ENCODE measurements at places on chromosomes 16 and 17.

- peaks cover 89% of the 10 kb centered on the region for H3K27me3 ChIP-seq
- H3K36me3 ChIP-seq: no peaks in the 10 kb centered on the region
- no peak overlapping the region for H3K4me3 ChIP-seq
- ATAC-seq: peak; percentile 45
- no peak overlapping the region for H3K27ac ChIP-seq
Measured at GRCh38 chr17:41212524-41213169, 13.8 kb upstream of the KRTAP9-2 start.

DNA sequence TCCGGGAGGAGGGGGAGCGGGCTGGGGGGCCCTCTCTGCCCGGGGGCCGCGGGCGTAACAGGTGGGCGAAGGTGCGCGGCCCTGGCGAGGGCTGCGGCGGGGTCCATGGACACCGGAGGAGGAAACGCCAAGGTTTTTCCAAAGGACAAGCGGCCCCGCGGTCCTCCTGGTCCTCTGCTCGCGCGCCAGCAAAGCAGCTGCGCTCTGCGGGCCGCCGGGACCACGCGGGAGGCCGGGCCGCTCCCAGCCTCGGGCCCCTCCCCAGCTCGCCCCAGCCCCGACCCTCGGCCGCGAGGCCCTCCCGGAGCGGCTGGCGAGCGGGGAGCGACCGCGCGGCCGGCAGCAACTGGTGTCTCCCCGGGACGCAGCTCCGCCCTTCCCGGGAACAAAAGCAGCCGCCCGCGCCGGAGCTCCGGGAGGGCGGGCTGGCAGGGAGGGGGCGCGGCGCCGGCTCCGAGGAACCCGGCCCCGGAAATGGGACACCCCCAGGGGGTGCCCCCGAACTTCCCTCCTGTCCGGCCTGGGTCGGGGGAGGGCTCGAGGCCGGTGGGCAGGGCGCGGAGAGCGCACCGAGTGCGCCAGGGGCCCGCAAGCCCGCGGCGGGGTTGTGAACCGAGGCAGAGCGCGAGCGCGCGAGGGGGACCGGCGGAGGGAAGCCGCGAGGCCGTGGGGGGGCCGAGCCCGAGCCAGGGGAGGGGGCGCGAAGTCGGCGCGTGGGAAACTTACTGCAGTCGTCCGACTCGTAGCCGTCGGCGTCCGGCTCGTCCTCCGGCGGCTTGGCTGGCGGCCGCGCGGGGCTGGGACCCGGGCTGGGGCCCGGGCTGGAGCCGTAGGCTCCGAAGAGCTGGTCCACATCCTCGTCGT lies 837 bp downstream of the DOC2B start:
- no peaks in the 10 kb centered on the region for H3K36me3 ChIP-seq
- ATAC-seq: no peak
- H3K27ac ChIP-seq: no peak overlapping the region
- H3K4me3 ChIP-seq: no peak overlapping the region
- H3K27me3 ChIP-seq: peaks cover 57% of the 10 kb centered on the region

DNA sequence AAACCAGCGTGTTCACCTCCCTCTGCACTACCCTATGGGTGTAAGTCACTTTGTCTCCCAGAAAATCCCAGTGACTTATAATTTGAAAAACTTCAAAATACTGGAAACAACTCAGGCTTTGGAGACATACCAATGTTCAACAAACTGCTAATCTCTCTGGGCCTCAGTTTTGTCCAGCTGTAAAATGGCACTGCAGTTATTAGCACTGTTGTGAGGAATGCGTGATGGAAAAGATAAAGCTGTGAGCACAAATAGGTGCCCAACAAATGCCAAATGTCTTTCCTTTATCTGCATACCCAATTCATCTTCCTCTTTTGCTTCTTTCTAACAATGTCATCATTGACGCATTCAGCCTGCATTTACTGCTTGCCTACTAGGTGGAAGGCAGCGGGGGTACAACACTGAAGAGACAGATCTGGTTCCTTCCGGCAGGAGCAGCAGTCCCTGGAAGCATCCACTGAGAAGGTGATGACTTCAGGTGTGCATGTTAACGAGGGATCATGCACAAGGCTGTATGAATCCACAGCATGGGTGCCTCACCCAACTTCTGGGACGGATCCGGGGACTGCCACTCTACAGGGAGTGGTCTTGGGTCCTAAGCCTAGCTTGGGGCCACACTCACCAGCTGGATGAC lies 63.4 kb downstream of the CYTH1 start:
- H3K4me1 ChIP-seq: peaks cover 92% of the 10 kb centered on the region
- peak overlapping the region; percentile 87 for H3K27ac ChIP-seq
- ATAC-seq: peak; percentile 52
- peaks cover 43% of the 10 kb centered on the region for H3K36me3 ChIP-seq
- H3K4me3 ChIP-seq: peak overlapping the region; percentile 75
- no peaks in the 10 kb centered on the region for H3K27me3 ChIP-seq

DNA sequence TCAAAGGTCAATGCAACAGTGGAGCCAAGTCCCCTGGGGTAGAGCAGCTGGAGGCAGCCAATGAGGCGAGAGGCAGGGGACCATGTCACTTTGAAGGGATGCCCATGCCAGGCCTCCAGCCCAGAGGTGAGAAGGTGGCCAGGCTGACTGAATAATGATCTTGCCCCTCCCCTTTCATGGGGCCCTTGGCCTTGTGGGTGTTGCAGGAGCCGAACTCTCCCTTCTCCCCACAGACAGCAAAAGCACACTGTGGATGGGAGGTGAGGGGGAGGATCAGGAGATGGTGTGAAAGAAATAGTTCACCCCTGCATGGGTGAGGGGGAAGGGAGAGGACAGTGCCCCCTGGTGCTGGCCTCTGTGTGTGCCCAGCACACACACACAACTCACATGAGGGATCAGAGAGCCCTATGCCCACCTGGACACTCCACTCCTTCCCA lies 15.8 kb upstream of the TBX21 start:
- H3K27me3 ChIP-seq: no peaks in the 10 kb centered on the region
- peaks cover 96% of the 10 kb centered on the region for H3K4me1 ChIP-seq
- H3K36me3 ChIP-seq: no peaks in the 10 kb centered on the region
- H3K4me3 ChIP-seq: no peak overlapping the region
- peak; percentile 66 for ATAC-seq

DNA sequence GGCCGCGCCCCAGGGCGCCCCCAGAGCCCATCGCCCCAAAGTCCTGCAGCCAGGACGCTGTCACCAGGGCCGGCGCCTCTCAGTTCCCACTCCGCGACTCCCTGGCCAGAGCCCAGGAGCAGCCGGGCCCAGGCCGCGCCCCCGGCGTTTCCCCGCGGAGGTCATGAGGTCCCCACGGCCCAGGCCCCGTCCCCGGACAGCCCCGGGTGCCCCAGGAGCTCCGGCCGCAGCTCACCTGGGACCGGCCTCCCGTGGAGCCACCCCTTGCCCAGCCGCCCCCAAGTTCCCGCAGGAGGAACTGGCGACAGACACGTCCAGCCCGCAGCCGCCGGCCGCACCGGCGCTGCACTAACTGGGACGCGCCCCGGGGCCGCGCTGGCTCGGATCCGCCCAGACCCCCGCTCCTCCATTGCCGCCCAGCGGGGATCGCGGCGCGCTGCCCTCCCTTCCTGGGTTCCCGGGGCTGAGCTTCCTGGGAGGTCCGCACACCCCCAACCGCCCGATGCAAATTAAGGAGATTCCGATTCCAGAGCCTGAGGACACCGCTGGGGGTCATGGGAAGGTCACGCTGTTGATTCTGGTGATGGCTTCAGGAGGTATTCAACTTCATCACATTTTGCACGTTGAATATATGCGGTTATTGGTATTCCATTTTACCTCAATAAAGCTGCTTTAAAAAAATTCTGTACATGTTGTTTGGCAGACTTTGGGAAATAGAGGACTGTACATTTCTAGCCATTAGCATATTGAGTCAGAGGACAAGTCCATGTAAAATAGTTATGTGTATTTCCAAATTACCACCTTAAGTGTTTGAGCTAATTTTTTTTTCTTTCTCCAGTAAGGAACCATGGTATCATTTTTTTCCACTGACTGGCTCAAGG lies 9.9 kb downstream of the AHSP start:
- ATAC-seq: peak; percentile 45
- peaks cover 41% of the 10 kb centered on the region for H3K27me3 ChIP-seq
- peak overlapping the region; percentile 48 for H3K27ac ChIP-seq

- peaks cover 51% of the 10 kb centered on the region for H3K36me3 ChIP-seq
- H3K4me3 ChIP-seq: peak within 1 kb of the TSS; percentile 99
- H3K4me1 ChIP-seq: peaks cover 52% of the 10 kb centered on the region
- H3K27ac ChIP-seq: peak within 1 kb of the TSS; percentile 98
- no peaks in the 10 kb centered on the region for H3K27me3 ChIP-seq
Measured at GRCh38 chr16:29806099-29806579, at the start of gene MAZ. Gene MAZ (plus strand): TSS chr16:29806529. CDS start chr16:29806702, 173 bp downstream.
